ENCODE measurements at places on chromosomes 1 and 21.
A peak's percentile ranks its signal among the peaks of the same experiment; 100 is the strongest.

- DNase-seq = no peak
These were observed 212.4 kb downstream of the BACH1 start for GRCh38 chr21:29511096-29511495.

GRCh38 chr1:27099587-27100334 is 55.2 kb downstream of the SLC9A1 start:
- no peak for DNase-seq

DNA sequence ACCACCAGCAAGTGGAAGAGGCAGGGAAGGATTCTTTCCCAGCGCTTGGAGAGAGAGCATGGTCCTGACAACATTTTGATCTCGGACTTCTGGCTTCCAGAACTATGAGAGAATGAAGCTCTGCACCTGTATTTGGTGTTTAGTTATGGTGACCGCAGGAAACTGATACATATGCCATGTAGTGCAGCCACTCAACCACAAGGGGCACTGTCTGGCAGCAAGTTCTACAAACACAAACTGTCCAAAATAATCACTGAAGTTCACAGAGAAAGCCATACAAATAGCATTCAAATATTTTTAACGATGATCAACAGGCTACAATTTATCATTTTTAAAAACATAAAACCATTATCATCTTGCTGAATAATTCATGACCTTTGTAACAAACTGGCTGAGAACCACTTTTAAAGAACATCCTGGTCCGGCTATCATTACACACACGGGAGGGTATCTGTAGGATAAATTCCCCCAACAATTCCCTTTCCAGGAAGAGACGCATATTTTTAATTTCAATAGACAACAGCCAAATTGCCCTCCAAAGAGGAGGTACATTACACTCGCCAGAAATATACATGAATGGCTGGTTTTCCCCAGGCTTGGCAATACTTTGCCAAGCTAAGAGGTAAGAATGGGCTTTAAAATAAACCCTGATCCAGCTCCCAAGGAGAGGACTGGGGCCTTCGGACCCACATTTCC is 9.2 kb upstream of the CBR3 start:
- DNase-seq = peak; percentile 12

GRCh38 chr1:177880339-177880891 is 89.4 kb downstream of the SEC16B start:
- no peak for DNase-seq

DNA sequence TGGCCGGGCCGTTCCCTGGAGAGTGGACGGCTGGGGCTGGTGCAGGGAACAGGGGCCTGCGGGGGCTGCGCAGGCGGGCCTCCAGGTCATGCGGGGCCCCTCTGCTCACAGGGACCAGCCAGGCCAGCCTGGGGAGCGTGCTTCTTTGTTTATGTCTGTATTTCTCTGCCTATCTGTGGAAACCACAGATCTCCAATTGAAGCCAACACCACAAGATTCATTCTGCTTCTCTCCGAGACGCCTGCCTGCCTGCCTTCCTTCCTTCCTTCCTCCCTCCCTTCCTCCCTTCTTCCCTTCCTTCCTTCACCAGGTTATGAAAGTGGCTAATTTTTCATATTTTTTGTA is 39.9 kb upstream of the HMGN1 start:
- no peak for DNase-seq

GRCh38 chr1:53653200-53653575 is 85.8 kb downstream of the GLIS1 start:
- no peak for DNase-seq

GRCh38 chr21:45383111-45383614 is 21.8 kb upstream of the COL18A1 start:
- DNase-seq = no peak

- DNase-seq = no peak
These were observed at the start of gene LBR for GRCh38 chr1:225427235-225428067. Gene LBR (minus strand): TSS chr1:225428038. CDS start chr1:225424075, 3,963 bp downstream.

GRCh38 chr1:59901770-59902388 is 24.7 kb downstream of the CYP2J2 start:
- no peak for DNase-seq

- DNase-seq = no peak
These were observed 125.8 kb downstream of the XPR1 start for GRCh38 chr1:180757657-180758056.

GRCh38 chr1:14328685-14329084 is 269.8 kb upstream of the KAZN start:
- no peak for DNase-seq

Measured in NCI-H446 treated with DMSO at 0.1 percent for 48 hours (cell line).